ENCODE measurements at places on chromosomes 13 and 19.

DNA sequence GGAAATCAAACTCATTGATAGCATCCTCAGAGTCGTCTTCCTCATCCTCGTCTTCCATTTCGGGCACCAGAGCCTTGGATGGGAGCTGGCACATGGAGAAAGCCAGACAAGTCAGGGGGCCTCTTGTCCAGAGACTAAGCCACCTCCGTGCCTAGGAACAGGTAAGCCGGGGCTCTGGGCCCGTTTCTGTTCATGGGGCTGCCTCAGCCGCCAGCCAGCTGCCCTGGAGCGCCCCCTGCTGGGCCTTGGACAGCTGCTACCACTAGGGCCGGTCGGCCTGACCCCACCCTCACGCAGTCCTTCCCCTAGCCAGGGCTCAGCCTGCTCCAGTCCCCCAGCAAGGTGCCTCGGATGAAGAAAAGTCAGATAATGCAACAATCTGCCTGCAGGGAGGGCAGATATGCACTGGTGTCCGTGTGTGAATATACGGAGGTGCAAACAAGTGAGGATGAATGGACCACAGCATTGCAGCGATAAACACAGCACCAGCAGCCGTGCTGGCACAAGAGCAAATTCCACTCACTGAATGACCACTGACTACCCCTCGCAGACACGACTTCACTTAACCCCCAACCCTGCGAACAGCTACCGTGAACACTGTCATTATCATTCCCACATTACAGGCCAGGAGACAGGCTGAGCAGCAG lies 11.9 kb upstream of the PRKD2 start:
- DNase-seq = peak; percentile 98

GRCh38 chr13:99015606-99016490 lies 38.0 kb upstream of the DOCK9 start:
- DNase-seq = no peak

GRCh38 chr13:105312906-105313305 lies 1222.6 kb downstream of the EFNB2 start:
- DNase-seq = no peak

DNA sequence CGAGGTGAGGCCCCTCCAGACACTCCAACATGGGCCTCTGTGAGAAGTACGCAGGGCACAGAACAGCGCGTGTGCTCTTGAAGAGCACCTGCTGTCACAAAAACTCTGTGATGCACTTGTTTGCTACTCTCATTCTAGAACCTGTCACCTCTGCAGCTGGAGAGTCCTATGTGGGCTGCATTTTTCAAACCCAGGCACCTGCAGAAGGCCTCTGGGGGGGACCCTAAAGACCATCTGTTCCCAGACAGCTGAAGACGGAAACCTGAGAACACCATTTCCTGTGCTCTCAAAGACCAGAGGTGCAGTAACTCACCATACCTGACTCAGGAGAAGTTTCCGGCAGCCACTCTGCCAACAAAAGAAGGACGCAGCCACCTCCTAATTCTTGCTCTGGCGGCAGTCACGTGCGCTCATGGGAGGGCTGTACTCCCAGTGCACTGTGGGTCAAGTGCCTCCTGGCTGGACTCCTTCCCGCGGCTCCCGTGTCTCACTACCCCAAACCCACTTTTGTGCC lies 28.1 kb downstream of the RANBP3 start:
- DNase-seq = no peak

DNA sequence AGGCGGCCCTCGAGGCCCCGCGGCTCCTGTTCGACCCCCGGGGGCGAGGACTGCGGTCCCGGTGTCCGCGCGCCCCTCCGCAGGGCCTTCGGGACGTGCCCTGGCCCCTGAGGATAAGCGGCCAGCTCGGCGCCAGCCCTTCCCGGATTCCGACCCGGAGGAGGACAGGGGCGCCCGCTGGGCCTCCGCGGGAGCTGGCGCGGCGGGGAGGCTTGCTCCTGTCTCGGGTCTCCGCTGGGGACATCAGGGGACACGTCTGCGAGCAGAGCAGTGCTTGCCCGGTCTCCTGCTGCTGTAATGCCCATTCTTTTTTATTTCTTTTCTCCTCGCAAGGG lies 829 bp downstream of the B3GLCT start:
- no peak for DNase-seq

DNA sequence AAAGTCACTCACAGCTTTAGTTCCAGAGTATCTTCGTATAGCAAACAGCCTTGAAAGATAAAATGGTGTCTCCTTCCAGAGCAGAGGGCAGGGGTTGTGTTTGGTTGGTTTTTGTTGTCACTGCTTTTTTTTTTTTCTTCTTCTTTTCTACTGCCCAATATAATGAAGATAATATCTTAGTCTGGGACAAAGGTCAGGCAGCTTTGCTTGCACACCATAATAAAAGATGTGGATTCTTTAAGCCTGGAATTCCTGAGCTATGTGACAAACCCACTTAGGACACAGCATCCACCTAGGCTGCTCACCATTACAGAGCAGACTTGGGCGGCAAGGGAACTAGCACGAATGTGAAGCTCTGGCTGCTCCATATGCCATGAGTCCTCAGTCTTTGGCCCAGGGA lies 165.6 kb upstream of the MIR17HG start:
- no peak for DNase-seq

GRCh38 chr13:112435973-112436372 lies 59.8 kb downstream of the SPACA7 start:
- DNase-seq = no peak

- DNase-seq = no peak
Measured at GRCh38 chr13:91101381-91101780, 246.1 kb upstream of the MIR17HG start.

DNA sequence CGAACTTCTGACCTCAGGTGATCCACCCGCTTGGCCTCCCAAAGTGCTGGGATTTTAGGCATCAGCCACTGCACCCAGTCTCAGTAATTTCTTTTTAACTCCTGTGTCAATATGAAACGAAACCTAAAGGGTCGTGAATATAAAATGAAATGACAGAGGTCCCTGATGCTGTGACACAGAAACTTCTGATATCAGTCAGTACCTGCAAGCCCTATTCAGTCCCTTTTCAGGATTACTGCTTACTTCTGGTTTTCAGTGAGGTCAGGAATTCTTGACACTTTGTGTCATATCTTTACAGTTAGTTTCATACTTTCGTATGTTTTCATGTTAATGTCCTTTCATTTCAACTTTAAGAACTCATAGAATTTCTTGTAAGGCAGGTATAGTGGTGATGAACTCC lies 58.7 kb downstream of the RNF17 start:
- DNase-seq = no peak

DNA sequence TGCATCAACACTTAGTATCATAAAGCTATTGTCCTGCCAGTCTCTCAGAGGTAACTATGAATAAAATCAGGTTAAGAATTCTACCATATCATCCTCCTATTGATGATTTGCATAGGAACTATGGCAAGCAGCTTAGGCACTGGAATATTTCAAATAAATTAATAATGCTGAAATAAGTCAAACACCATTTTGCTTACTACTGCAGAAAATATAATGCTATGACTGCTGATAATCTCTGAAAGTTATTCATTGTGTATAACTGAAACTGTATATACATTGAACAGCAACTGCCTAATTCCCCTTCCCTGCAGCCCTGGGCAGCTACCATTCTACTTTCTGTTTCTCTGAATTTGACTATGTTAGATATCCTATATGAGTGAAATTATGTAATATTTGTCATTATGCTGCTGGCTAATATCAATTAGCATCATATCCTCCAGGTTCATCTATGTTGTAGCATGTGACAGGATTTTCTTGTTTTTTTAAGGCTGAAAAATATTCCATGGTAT lies 318.8 kb upstream of the SGCG start:
- no peak for DNase-seq

DNA sequence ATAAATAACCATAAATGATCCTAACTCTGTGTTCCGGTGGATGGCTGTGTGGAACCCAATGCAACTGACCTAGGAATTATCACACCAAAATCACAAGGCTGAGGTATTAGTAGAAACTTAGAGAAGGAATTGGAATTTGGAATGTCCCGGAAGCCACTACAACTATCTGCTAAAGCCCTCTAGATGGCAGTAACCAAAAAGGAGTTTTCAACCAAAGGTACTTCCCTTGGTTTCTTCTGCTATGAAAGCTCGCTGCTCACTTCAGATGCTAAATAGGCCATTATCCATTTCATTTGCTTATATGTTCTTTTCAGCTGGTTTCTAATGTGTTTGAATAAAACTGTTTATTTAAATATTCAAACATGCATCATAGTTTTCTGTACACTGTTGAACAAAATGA lies 1589.1 kb upstream of the SPRY2 start:
- DNase-seq = no peak

DNA sequence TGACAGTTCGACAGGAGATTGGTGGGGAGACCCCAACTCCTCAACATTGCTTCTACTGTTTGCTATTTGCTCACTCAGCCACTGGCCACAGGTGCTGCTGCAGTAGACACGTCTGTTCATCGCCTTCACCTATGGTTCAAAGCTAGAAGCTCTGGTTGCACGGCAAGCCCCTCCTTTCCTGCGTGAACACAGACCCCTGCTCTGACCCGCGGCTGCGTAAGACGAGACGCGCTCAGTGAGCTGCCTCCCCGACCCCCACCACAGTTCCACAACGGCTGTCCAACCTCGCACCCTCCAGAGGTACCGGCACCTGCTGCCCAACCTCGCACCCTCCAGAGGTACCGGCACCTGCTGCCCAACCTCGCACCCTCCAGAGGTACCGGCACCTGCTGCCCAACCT lies 6.8 kb downstream of the RASA3 start:
- DNase-seq = no peak

GRCh38 chr19:1441022-1441426 lies 2.8 kb downstream of the RPS15 start:
- DNase-seq = no peak

- DNase-seq = no peak
Measured at GRCh38 chr19:17414097-17414496, 5.8 kb upstream of the MVB12A start.

DNA sequence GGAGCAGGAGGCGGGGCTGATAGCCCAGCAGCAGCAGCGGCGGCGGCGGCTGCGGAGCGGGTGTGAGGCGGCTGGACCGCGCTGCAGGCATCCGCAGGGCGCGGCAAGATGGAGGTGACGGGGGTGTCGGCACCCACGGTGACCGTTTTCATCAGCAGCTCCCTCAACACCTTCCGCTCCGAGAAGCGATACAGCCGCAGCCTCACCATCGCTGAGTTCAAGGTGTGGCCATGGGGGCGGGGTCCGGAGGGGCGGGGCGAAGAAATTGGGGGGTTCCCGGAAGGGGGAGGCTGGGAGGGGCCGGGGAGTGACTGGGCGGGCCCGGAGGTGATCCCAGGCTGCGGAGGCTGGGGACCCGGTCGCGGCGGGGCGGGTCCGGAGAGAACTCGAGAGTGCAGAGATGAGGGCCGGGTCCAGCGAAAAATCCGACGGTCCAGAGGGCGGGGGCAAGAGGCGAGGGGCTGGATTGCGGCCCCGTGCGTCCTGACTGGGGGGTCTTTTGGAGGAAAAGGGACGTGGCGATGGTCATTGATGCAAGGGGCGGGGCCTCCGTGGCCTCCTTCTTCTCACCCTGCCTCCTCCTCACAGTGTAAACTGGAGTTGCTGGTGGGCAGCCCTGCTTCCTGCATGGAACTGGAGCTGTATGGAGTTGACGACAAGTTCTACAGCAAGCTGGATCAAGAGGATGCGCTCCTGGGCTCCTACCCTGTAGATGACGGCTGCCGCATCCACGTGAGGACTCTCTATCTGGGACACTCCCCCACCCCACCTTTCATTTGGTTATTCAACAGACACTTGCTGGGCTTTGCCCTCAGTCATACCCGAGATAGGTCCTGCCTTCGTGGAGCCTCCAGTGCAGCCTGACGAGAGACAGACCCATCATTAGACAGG lies at the start of gene TBCB:
Gene TBCB (plus strand): TSS at position 16 of the 891 bp plus-strand sequence. CDS start 93 bp downstream, at position 109.
- peak; percentile 86 for DNase-seq

DNA sequence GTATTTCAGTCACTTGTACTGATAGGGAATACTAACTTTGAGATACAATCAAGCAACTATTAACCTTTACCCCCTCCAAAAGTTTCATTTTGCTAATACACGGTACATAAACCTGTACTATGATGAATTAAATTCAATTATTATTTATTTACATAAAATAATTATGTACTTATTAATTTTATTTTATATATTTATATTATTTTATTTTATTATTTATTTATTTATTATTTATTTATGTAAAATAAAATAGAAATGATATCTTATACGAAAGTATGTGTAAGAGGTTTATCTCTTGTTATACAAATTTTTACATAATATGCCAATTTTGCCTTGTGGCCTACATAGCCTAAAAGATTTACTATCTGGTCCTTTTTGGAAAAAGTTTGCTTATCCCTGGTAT lies 564.3 kb downstream of the SLITRK5 start:
- DNase-seq = no peak

GRCh38 chr13:25923217-25924085 lies 128.4 kb downstream of the SHISA2 start:
- DNase-seq = no peak

DNA sequence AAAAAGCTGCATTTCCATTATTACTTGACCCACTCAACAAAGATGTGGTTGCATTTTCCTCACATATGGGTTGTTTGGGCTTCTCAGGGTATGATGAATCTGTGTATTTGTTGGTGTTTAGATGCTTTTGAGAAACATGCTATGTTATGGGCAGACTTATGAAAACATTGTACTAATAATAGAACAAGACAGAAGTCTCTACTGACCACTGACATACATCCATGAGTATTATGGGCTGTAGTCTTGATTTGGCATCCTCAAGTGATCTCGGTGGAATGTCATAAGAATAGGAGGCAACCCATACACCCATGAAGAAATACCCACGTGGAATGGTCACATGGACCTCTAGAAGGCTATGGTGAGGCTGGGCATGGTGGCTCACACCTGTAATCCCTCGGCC lies 36.3 kb upstream of the ABCC4 start:
- no peak for DNase-seq

GRCh38 chr13:33096886-33097605 lies 80.8 kb downstream of the KL start:
- no peak for DNase-seq

- no peak for DNase-seq
Measured at GRCh38 chr19:29878973-29879654, 62.9 kb upstream of the URI1 start.

DNA sequence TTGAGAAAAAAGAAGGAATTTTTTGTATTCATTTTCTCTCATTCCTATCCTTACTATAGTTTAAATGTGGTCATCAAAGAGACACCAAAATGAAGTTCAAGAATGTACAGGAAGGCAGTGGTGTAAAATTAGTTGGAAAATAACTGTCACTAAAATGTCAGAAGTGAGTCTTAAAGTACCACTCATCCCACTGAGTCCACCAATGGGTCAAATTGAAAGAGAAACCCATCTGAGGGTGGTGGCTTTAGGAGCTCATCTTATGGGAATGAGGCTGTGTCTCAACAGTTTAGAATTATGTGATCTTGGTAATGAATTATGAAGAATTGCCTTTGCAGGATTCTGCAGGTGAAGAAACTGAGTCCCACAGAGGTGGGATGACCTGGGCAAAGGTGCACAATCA lies 403.5 kb downstream of the FGF9 start:
- DNase-seq = no peak

GRCh38 chr19:49879243-49879963 lies 1.9 kb downstream of the TBC1D17 start:
- DNase-seq = no peak

GRCh38 chr13:44425041-44425814 lies 51.6 kb downstream of the SERP2 start:
- no peak for DNase-seq
